ENCODE measurements at places on chromosomes 2 and 18.

DNA sequence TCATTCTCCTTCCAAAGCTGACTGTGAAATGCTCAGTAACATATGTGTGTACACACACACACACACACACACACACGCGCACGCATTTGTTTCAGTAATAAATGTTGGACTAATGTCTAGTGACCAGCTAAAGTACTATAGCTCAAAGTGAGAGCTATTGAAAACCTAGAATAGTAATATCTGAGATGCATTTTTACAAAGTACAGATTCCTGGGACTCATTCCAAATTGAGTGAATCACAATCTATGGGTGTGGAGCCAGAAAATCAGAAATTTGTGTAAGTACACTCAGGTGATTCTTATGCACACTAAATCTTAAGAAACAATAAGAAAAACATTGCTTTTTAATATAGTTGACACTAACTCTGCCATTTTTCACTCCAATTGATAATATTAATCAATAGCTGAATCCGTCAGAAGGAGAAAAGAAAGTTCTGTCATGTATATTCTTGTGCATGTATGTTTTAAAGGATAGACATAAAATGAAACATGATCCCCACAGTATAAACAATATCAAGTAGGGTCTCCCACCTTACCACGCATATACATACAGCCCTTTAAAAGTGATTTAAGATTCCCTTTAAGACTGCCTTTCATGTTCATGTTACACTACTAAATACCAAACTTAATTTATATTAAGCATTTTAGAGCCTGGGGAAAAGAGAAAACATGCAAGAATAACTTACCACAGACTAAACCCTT is 123.5 kb downstream of the ATAD2B start:
- DNase-seq: no peak

DNA sequence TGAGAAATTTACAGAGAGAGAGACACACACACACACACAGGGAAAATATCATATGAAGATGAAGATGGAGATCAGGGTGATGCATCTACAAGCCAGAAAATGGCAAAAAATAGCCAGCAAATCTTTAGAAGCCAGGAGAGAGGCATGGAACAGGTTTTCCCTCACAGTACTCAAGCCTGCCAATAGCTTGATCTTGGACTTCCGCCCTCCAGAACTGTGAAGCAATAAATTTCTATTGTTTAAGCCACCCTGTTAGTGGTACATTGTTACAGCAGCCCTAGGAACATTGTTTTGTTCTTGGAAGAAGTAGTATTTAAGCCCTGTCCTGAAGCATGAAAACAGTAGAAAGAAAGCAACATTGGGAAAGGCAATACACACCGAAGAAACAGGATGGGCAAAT is 292.0 kb upstream of the LRP1B start:
- no peak for DNase-seq

DNA sequence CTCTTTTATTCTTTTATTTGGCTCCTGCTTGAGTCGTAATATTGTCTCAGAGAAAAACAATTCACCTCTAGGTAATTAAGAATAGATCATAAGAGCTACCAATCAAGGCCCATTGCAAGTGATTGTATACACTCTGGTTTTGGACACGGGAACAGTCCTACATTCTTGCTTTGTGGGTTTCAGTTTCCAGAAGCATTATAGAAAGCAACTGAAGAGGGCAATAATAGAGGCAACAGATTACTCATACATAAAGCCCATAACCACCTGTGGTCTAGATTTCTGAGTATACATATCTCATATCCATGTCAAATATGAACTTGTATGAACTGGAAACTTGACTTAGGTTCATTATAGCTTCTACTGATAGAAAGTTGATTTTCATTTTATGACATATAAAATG is 65.4 kb downstream of the DIS3L2 start:
- no peak for DNase-seq

GRCh38 chr18:62368100-62368499 is 43.0 kb downstream of the TNFRSF11A start:
- DNase-seq: no peak

DNA sequence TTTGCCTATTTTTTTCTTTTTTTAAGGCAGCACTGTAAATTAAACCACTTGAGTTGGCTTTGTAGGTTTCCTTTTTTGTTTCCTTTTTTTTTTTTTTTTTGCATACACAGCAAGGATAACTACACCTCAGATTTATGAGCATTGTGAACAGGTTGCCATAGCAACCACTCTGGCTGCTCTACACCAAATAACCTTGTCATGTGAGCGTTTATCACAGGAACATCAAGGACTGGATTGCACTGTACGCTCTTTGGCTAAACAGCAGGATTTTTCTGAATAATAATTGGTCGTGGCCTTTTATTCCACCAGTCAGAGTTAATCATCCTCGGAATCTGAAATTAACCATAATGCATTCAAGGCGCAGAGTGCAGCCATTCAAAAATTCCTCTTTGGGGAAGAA is 199.1 kb upstream of the SLC14A2 start:
- no peak for DNase-seq

DNA sequence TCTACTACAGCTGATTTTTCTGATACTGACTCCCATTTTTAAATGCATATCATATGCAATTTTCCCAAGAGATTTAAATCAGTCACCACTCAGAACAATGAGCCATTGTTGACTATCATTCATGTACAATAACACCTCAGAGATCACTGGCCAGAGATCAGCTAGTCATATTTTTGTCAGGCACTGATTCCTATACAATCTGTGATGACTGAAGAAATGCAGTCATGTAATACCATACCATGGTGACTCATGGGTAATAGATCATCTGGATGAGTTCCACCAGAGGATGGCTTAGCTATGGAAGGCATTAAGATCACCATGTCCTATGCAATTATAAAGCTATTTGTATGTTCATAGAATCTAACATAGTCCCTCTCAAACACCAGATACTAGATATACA is 285.7 kb upstream of the DCC start:
- no peak for DNase-seq

GRCh38 chr18:51211552-51211951 is 14.1 kb upstream of the MEX3C start:
- peak; percentile 28 for DNase-seq

GRCh38 chr2:78281164-78281563 is 744.3 kb upstream of the REG3G start:
- no peak for DNase-seq

All from bone marrow (tissue), 2 donors.